Cardiac fibroblast (primary cell): ENCODE measurements at places on chromosomes 11 and 22.

DNA sequence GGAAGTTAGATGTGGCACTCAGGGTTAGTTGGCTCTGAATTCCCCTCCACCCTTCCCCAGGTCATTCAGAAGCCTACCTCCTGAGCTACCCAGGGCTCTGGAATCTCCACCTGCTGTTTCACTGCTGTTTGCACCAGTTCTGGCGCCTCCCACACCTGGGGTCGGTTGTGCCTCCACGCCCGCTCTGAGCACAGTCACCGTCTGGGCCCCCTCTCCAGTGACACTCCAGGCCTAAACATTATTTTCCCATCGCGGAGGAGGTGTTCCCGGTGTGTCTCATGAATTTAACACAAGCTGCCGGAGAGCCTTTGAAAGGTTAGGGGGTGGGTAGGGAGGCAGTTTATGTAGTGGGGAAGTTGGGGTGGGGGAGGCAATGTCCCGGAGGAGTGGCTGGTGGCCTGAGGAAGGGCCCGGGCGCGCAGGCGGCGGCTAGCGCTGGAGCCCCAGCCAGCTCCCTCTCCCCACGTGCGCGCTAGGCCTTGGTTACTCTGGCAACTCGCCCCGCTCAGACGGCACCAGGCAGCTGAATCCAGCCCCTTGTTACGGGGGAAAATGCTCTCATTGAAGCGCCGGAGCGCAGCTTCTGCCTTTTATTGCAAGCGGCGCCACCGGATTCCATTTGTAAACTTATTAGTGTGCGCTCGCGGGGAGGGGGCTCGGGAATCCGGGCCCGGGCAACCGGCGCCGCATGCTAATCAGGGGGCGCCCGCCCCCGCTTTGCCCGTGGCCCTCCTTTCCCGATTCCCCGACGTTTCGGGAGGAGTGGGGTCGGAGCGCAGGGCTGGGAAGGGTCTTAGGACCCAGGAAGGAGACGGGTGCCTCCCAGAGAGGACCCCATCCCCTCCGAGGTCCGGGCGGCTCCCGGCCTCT is 52.4 kb downstream of the GRIK4 start:
- peak; percentile 15 for DNase-seq

DNA sequence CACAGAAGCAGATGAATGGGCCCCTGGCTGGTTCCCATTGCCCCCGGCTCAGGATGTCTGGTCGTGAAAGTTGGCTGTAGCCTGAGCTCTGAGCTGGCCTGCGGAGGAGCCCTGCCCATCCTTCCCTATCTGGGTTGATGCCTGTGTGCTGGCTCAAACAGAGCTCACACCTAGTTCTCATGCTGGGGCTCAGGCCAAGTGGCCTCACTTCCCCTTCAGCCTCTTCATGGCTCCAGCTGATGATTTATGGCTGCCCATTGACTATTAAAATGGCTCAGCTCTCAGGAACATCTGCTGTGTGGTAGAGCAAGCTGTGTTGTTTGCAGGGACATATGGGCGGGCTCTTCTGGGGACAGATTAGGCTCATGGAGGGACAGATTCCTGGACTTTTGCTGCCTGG is 64.7 kb downstream of the ADAMTS15 start:
- DNase-seq = peak; percentile 36

DNA sequence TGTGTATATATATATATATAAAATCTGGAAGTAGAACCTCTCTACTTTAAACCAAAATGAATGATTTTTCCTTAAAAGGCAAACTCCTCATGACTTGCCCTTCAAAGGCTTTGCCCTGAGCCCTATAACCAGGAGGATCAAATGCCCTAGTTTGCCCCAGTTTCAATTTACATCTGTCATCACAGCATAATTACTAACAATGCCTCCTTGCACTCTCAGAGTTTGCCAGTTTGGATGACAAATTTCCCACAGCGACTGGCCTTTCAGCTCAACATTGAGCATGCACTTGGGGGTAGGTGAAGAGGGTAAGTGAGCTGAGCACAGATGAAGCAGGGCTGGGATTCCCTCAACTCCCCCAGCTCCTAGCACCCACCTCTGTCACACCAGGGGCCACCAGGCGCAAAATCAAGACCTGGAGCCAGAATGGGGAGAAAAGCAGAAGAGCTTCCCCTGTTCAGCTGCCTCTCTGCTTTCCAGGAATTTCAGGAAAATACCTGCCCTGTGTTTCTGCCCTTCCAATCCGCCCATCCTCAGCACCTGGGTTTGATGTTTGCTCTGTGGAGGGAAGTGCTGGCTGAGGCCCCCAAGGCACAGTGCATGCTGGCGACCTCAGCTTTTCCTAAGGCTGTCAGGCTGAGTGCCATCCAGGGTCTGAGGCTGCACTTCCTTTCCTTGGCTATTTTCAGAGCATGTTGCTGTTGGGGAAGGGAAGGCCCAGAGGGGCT is 67.5 kb downstream of the ADAMTS15 start:
- no peak for DNase-seq

DNA sequence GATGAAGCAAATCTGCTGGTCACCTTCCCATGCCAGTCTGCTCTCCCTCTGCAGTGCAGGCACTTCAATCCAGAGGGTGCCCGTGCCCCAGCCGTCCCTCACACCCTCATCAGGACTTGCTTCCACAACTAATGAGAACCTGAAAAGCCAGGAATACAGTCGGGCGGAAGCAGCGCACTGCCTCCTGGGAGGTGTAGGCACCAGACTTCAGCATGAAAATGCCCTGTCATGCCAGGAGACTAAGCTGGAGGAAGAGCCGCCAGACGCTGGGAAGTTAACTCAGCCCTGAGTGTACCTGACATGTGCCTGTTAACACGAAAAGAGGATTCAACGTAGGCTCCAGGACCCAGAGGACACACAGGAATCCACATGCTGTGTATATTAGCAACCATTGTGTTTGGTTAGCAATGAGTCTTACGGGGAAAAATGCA is 40.1 kb upstream of the FLI1 start:
- peak; percentile 29 for DNase-seq

DNA sequence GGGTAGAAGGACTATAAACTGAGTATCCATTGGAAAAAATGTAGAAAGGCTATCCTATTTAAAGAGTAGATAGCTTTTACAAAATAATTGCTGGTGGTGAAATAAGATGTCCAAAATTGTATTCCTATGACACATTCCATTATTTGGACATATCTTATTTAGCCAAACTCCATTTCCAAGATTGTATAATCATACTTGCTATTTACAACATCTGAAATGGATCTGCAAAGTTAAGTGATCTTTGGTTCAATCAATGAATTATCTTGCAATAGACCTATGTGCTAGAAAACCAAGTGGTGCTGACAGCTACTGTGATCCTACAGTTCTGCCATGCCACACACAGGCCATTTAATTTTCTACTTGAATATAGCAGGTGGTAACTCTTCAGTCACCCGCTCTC is 11.0 kb upstream of the BLID start:
- DNase-seq = no peak

GRCh38 chr22:47357493-47357892 is 595.0 kb downstream of the TBC1D22A start:
- no peak for DNase-seq

GRCh38 chr11:15965562-15966250 is 390.6 kb downstream of the SOX6 start:
- no peak for DNase-seq

DNA sequence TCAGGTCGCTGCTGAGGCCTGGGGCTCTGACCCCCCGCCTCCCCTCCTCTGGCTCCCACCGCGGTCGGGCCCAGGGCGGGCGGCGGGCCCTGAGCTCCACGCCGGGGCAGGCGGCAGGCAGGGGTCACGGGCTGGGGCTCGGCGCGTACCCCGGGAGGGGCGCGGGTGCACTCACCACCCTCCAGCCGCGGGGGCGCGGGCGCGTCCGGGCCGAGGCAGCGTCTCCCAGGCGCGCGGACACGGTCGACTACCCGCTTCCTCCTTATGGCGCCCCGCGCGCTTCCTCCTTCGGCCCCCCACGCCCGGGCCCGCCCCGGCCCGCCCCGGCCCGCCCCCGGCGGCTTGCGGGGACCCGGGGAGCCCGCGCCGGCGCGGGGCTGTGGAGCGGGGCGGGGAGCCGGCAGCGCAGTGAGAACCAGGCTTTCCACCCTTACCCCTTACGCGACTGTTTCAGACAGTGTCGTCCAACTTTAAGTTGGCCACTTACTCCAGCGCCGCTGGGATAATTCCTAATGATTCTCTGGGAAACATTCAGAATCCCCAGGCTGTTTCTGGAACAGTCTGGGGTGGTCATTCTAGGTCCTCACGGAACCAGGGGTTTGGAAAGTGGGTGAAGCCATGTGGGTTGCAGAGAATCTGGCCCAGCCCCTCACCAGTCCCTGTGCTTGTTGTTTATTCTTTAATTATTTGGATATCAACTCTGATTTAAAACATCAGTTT is at the start of gene BID:
BID (minus strand) TSS at position 264 of the 720 bp plus-strand sequence. CDS start 24,353 bp downstream, outside the sequence.
- no peak for DNase-seq
